ENCODE measurements at places on chromosomes 11 and 22.

- DNase-seq = peak; percentile 40
Observed at GRCh38 chr11:27861706-27862430, 161.6 kb upstream of the BDNF start.

DNA sequence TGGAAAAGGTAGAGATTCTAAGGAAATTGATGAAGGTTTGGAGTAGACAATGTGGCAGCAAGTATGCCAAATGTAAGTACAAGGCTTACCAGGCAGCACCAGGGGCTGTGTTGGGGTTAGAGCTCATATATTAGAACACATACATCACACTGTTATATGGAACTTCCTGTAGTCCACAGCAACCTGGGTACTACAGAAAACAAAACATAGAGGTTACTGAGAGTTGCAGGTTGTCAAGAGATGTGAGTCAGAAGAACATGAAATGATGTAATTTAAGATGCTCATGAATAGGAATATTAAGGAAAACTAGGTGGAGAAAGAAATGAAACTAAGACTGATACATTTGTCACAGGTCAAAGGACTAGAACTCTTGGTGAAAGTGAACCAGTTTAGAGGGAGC is 22.0 kb downstream of the FAT3 start:
- DNase-seq = no peak

GRCh38 chr11:112315057-112315720 is 54.5 kb upstream of the PLET1 start:
- no peak for DNase-seq

DNA sequence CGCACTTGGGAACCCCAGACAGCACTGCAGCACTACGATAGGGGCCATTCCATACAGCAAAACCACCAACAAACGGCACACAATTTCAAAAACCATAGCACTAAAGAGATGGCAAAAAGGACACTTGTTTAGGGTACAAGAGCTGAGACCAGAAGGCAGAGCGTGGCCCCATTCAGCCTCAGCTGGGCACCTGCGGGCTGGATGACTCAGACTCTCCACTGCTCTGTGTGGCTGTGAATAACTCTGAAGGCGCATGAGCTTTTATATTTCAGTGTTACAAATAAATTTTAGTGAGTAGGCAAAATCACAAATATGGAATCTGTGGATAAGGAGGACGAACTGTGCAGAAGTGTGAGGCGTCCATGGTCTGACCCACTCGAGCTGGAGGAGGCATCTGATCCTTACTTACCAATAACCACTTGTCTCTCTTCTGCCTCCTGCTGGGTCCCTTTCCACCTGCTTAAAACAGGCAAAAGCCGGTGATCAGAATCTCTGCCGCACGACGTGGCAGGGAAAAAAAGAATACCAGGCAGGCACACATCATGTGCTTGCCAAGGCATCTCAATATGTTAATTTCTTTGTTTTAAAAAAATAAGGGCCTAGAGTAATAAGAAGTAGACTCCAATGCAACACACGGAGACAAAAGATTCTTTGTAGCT is 325.7 kb downstream of the SHANK2 start:
- DNase-seq = no peak

DNA sequence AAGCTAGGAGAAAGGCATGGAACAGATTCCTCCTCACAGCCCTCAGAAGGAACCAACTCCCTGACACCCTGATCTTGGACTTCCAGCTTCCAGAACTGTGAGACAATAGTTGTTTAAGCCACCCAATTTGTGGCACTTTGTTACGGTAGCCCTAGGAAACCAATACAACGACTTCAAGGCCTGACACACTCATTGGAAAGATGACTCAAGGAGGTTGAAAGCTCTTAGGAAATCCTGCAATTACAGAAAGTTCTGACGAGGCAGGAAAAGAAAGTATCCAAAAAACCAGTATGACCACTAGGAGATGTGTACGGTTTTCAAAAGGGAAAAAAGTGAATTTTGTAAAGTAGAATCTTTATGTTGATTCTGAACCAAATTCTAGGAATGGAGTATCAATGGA is 161.4 kb downstream of the SWAP70 start:
- DNase-seq = no peak

DNA sequence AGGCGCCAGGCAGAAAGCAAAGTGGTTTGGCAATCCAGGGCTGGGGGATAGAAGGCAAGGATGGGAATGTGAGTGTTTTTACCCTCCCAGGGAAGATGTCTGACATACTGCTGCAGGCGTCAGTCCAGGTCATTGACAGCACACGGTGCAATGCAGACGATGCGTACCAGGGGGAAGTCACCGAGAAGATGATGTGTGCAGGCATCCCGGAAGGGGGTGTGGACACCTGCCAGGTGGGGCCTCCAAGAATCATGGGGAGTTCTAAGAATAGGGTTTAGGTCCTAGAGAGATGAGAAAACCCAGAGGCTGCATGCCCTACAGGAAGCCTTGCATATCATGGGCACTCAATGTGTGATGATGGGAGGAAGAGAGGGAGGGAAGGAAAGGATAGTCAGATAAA is 28.3 kb upstream of the SMIM35 start:
- no peak for DNase-seq

DNA sequence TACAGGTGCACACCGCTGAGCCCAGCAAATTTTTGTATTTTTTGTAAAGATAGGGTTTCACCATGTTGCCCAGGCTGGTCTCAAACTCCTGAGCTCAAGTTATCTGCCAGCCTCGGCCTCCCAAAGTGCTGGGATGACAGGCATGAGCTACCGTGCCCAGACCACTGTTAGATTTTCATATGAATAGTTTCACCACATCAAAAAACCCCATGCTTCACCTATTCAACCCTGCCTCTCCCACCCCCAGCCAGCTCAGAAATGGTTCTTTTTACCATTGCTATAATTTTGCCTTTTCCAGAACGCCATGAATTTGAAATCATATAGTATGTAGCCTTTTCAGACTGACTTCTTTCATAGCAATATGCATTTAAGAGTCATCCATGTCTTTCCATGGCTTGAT is 37.9 kb downstream of the CDPF1 start:
- DNase-seq = no peak

- DNase-seq = no peak
Observed at GRCh38 chr11:13098616-13099289, 89.6 kb downstream of the RASSF10 start.

GRCh38 chr11:95505927-95506426 is 275.0 kb upstream of the SESN3 start:
- DNase-seq = no peak

- DNase-seq = no peak
Observed at GRCh38 chr11:118318124-118318523, 13.6 kb downstream of the CD3E start.

DNA sequence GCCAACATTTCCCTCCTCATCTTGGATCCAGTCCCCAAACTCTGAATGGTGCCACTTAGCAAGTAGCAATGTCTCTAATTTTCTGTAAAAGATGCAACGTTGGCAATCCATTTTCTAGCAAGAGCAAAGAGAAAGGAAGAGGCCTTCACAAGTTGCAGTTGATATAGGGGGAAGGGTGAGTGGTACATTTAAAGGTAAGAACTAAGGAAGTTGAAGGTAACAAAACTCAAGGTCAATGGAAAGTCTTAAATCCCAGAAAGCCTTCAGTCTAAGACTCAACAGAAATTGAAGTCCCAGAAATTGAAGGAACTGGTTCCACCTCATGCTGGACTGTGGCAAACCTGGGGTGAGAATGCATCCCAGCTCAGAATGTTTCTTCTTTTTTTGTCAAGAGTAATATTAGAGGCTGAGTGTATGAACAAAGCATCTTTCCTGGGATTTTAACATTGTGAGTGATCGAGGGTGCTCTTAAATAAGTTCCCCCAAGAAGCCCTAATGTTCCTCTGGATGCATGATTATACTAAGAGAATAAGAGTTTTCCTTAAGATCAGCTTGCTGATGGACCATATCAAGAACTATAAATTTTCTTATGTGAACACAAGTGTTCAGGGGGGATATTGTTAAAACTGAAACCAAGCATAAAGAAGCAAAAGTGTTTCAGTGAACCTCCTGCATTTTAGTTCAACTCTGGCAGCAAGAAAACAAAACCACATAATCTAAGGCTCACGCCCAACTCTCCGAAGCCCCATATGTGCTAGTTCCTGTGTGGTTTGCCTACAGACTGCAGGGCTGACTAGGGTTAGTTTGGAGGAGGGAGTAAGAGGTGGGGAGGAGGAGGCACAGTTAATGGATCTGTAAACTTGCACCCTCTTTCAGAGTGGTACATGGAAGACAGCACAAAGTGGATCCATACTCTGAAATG is at the start of gene GRAP2:
Gene GRAP2, plus strand, starts transcription at position 779 of the 922 bp plus-strand sequence. CDS start 46,023 bp downstream, outside the sequence.
- DNase-seq = no peak

DNA sequence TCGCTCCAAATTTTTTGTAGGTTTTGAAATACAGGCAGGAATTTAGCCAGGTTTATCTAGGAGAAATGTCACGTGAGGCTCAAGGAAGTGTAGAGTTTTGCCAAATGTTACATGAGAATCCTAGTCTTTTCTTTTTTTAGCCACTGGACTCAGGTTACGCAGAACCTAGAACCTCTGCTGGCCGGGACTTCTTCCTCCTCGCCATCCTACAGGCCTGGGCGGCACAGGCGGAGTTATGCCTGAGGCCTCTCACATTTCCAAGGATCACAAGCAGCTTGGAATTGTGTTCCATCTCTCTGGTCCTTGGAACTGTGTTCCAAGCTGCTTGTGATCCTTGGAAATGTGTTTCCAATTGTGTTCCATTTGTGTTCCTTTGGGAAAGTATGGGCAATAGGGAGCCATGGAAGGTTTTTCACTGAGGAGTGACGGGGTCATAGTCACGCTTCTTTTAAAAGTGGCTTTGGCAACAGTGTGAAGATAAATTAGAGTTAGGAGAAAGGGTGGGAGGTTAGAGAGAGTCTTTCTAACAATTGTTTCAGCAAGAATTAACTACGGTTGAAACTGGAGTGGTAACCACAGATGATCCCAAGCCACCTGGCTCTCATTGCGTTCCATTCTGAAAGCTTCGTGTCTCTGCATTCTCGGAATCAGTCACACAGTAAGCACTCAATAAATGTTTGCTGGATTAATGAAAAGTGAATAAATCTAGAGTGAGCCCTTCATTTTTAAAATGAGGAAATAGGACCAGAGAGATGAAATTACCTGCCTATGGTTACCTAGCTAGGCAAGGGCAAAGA is 12.5 kb upstream of the POU2AF1 start:
- DNase-seq = no peak

DNA sequence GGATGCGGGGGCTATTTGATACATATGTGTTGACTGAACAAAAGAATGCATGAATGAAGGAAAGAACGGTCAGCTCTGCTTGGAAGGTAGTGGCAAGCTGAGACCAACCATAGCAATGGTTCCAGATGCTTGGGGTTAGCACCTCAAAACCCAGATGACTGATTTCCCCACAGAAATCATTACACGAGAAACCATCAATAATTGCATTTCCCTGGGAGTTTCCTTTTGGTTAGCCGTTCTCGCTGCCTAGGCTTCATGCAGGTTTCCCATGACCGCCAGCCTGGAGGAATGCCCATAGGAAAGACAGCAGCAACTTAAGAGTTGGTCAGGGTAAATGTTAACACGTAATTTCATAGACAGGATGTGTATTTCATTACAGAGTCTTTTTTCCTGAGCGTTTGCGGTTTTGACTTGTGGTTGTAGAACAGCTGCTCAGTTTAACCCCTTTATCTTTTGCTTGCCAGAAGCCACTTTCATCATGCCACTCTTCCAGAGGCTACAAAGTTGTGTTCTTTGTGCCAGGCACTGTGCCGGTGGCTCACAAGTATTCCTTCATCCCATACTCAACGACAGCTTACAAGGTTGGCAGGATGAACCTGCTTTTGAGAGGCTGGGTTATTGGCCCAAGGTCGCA is 2.8 kb downstream of the IL17RA start:
- no peak for DNase-seq

GRCh38 chr22:36397131-36398093 is 9.6 kb upstream of the MYH9 start:
- DNase-seq = no peak

DNA sequence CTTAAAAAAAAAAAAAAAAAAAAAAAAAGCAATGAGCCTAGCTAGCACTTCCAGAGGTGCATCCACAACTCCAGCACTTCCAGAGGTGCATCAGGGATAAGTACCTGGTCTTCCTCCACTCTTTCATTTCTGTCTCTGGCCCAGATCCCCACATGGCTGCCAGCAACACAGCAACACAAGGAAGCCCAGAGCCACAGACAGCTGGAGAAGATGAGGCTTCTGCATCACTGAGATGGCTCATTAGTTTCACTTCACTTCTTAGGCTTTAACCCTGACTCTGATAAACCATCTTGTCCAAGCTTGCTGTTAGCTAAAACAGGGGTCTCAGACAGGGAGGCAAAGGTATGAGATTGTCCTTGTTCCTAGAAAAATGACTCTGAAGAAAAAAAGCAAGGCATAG is 35.6 kb downstream of the PC start:
- DNase-seq = no peak

DNA sequence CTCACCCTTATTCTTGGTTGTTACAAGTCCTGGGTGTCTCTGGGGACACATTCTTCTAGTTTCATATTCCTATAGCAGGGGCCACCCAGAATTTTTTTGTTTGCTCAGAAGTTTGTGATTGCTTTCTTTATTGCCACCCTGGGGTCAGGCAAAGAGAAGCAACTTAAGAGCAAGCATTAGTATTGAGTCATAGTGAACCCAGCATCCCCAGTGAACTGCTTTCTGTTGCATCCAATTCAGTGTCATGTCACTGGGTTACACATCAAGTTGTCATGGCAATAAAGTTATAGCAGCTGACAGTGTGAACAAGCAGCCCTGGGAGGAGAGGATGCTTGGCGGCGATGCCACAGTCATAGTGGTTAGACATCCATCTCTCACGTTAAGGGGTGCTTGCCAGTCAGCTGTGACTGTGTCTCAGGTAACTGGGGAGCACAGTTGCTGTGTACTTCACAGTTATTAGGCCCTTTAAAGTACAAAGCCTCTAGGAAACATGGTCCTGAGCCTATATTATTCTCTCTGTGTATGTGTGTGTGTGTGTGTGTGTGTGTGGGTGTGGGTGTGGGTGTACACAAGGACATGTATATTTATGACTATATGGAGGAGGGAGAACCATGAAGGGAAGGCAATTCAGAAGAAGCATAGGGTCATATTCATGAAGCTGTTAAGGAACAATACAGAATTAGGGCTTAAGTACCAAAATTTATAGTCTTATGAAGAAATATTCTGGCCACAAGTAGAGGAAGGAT is 52.5 kb downstream of the TRIM44 start:
- DNase-seq = no peak

DNA sequence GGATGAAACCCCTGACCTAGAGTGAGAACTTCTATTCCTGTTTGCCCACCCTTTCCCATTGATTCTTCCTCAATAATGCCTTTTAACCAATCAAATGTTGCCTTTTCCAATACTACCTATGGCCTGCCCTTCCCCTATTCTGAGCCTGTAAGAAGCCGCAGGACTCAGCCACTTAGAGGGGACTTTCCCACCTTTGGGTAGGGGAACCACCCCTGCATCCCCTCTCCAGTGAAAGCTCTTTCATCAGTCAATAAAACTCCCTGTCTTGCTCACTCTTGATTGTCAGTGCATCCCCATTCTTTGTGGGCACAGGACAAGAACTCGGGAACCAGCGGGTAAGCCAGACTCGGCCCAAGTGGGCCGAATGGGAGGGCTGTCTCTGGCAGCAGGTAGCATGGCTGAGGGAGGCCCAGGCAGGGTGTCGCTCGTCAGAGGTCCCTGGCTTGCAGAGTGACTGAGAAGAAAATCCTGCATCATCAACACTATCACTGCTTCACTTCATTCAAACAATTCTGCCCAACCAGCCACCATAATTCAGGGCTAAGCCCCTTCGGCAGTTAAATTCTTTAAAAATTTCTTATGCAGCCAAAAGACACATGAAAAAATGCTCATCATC is 30.4 kb downstream of the LDHAL6A start:
- DNase-seq = no peak
